ENCODE measurements at places on chromosomes 2 and 18.

- no peak for DNase-seq
These were observed 105.8 kb upstream of the PID1 start for GRCh38 chr2:229376866-229377265.

DNA sequence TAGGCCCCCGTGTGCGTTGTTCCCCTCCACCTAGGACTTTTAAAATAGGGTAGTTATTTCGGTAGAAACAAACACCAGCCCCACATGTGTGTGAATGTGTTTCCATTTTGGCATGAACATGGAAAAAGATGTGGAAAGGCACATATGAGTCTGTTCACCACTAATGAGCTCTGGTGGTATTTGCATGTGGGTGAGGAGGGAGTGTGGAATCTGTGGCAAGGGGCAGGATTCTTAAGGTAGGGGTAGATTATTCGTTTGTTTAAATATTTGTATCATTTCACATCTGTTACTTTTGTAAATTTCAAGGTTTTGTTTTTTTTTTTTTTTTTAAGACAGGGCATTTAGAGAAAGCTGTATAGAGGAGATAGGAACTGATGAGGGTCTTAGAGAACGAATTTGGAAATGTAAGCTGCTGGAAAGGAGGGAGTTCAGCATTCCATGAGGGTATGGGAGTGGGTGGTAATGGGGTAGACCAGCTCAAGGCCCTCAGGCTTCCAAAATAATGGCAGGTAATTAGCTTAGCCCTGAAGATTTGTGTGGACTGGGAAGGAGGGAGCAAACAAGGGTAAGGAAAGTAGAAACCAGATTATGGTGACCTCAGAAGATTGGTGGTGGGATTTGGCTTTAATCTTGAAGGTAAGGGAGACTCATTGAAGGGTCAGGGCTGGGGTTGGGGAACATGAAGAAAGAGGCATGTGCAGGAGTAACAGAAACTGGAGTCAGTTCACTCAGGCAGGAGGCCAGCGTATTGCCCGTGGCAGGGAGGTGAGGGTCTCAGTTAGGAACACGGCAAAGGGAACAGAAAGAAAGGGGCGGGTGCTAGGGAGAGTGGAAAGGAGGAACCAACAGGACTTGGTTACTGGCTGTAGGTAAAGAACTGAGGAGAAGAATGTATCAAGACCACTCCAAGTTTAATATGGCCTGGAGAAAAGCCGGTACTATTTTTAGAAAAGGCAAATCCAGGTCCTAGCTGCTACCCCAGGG is 123.6 kb downstream of the PLB1 start:
- DNase-seq = no peak

GRCh38 chr2:200278694-200279316 is 27.7 kb upstream of the SPATS2L start:
- no peak for DNase-seq

DNA sequence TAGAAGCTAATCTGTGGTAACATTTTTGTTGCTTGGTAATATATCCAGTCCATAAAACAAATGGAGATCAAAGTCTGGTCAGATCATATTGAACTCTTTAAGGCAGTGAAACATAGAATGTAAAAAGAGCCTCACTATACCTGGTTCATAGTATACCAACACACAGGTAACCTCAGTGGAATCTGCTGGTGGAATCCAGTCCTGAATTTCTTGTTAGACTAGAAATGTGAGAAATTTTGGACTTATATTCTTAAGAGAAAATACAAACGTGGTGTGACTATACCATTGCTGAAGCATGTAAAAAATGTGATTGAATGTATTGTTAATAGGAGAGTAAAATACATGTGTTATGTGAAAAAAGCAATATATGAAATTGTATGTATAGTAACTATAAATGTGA is 46.1 kb upstream of the GRHL1 start:
- DNase-seq = no peak

DNA sequence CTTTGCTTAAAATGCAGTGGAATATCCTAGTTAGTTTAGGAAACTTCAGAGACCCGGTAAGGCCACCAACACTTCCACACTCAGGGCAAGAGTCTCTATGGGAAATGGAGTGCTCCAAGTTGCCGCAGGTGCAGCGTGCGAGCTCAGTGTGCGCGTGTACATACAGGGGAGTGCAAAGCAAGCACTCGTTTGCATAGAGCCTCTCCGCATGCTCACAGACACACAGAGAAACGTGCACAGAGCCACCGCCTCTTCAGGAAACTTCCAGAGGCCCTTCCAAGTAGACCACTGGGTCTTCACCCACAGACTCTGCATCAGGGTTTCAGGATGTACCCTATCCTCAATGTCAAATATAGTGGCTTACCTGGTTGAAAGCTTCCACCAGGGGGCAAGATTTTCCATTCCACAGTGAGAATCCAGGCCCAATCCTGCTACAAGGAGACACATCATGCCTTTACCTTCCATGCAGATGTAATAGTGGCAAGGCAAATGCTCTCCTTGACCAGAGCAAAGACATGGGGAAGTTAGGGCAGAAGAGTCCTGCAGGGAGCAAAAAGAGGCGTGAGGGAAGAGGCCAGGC is 513.0 kb upstream of the MYT1L start:
- no peak for DNase-seq

DNA sequence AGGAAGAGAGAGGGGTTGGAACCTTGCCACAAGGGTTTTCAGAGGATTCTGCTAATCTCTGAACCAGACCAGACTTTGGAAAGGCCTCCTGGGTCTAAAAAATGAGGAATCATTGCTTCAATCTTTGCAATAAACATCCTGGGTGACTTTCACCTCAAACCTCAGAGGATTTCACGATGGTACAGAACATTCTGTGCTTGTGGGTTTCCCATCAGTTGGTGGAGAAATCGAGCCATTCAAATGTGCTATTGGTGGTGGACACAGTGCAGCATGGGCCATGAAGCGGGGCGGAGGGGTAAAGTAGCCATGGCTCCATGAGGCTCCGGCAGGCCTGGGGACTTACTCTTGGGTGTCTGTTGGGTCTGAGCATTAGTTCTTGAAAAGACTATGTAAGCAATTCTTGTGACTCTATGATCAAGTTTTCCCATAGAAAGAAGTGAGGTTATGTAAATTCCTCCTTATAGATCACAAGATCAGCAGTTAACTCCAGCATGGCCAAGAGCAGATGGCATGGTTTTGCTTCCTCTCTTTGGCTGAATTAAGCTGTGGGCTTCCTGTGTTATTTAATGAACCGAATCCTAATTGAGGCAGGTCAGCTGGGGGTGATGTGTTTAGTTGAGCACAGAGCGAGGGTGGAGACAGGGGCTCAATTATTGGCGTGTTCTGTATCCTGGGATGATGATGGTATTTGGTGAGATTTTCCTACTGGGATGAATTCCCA is 1.9 kb upstream of the IL1R2 start:
- DNase-seq = no peak

GRCh38 chr18:267380-267687 is 513 bp downstream of the THOC1 start:
- no peak for DNase-seq

GRCh38 chr2:64789466-64790320 is 136.0 kb upstream of the SERTAD2 start:
- no peak for DNase-seq

- DNase-seq = no peak
These were observed 228.6 kb upstream of the PXDN start for GRCh38 chr2:1972948-1973347.

- DNase-seq = no peak
These were observed 32.5 kb downstream of the RNF152 start for GRCh38 chr18:61860302-61860701.

- no peak for DNase-seq
These were observed 205.9 kb downstream of the ACKR3 start for GRCh38 chr2:236775511-236775910.

- DNase-seq = no peak
These were observed 84.3 kb downstream of the ASB1 start for GRCh38 chr2:238510911-238511613.

DNA sequence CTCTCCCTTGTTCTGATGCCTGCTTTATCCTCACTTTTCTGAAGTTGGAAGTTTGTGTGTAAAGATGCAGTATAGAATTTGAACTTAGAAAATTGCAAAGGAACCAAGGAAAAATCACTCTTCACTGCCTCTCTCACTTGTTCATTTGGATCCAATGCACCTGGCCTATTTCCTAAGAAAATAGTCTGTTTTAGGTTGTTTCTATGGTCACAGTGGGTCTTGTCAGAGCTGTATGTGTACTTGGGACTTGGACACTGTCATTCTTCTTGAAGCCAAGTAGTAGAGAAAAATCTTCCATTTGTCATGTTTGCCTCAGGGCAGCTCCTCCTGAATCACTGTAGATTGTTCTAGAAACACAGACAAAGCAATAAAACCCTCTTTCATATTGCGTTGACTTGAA is 80.3 kb upstream of the SESTD1 start:
- DNase-seq = no peak

DNA sequence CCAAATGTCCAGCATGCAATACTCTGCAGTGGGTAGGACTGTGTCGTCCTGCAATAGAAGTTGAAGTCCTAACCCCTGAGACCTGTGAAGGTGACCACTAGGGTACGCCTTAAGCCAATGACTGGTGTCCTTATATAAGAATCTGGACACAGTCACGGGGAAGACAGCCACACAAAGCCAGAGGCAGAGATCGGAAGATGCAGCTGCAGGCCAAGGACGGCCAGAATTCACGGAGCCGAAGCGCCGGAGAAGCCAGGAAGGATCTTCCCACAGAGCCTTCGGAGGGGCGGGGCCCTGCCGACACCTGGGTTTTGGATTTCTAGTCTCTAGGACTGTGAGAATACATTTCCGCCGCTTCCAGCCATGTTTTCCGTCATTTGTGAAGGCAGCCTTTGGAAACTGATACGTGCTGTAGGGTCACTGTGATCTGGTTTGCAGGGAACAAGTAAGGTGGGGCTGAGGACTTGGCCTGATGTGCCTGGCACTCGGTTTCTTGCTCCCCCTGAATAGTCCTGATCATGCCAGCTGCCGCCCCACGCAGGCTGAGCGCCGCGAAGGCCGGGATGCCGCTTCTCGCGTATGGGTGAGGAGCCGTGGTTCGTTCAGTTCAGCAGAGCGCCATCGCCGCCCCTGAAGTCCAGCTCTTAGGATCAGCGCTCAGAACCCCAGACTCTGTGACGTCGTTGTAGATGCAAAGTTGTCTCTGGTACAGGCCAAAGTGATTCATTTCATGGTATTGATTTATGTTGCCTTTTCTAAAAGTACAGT is 38.7 kb downstream of the PTGR3 start:
- DNase-seq = no peak

GRCh38 chr2:19643117-19643518 is 258.7 kb downstream of the TTC32 start:
- DNase-seq = no peak

GRCh38 chr18:44425161-44425560 is 255.5 kb upstream of the SETBP1 start:
- DNase-seq = no peak

- DNase-seq = peak; percentile 18
These were observed 606 bp downstream of the AGBL5 start for GRCh38 chr2:27051902-27052645.

DNA sequence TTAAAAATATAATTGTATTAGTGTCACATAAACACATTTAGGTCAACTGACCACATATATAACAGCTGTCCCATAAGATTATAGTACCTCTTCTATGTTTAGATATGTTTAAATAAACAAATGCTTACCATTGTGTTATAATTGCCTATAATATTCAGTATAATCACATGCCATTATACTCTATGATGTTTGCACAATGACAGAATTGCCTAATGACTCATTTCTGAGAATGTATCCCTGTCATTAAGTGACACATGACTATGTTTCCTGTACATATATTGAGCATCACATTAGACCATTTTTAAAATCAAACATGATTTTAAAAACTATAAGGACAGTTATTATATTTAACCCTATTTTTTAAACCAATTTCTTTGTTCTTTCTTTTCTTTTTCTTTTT is 89.8 kb downstream of the HS6ST1 start:
- no peak for DNase-seq
